ENCODE measurements at places on chromosomes 3 and 15. TPM values are rescaled to one million over a fixed set of nuclear protein-coding genes. Genes with fewer than 3 reads are reported as not detected.

The EMC7 gene
- total RNA-seq: 57.1 TPM

The CHST2 gene
- 19.3 TPM for total RNA-seq

The ATP10A gene
- total RNA-seq: 28.4 TPM

The SH2D7 gene
- not detected for total RNA-seq

All from articular chondrocyte of knee joint (primary cell).